Caki2 (cell line): ENCODE measurements at places on chromosomes 4 and X.

- DNase-seq: peak; percentile 63
These were observed 121.7 kb downstream of the PDS5A start for GRCh38 chr4:39855909-39856512.

- DNase-seq: no peak
These were observed 1009.8 kb upstream of the SLIT2 start for GRCh38 chr4:19241895-19242294.

GRCh38 chr4:90198086-90198847 is 71.1 kb downstream of the CCSER1 start:
- DNase-seq: no peak

DNA sequence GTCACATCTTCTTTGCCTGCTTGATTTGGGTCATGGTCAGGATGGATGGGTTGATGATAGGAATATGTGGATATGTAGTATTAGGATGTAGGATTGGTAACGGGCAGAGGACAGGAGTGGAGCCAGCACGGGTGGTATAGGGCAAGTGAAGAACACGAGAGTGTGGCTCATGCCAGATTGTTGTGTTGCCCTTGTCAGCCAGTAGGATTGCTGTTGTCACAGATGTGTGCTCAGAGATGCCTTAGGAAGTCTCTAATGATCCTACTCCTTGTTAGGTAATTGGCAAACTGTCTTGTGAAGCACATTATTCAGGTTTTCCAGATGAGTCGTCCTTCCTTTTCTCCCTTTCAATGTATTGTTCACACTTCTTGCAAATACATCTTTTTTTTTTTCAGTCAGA is 5.5 kb downstream of the ATP10D start:
- no peak for DNase-seq

DNA sequence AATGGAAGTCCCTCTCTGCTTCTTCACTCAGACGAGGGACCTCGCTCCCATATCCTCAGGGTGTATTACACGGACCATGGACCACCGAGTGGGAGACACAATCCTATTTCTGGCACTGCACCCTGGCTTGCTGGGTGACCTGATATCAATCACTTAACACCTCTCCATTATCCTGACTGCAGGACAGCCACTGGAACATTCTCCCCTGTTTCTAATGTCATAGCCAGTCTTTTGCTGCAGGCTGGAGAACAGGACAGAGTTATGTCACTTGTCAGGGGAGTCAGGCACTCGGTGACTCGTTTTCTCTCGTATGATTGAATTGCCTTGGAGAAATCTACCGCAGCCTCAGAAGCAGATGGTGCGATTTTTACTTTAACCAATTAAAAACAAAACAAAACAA is 219.1 kb upstream of the IGFBP7 start:
- DNase-seq: no peak

- DNase-seq: no peak
These were observed 249.3 kb downstream of the NLGN4X start for GRCh38 chrX:5979338-5979737.

- no peak for DNase-seq
These were observed 57.2 kb upstream of the MAML3 start for GRCh38 chr4:140211161-140211560.

DNA sequence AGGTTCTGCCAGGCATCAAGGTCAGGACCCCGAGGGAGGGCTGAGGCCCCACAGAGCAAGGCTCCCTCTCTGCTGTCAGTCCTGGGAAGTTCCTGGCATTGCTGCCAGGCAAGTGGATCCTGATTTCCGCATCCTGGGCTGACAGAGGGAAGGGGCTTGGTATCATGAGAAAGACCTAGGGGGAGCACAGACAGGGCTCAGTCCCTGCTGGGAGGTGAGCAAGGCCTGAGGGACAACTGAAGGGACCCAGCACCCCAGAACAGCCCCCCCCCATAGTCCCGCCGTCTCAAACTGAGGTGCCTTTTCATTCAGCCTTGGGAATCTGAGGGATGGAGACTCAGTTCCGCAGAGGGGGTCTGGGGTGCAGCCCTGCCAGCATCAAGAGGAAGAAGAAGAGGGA is 971 bp downstream of the MAGEA11 start:
- no peak for DNase-seq

GRCh38 chr4:3765271-3766035 is 732 bp upstream of the ADRA2C start:
- DNase-seq: peak; percentile 65

- DNase-seq: no peak
These were observed 656.6 kb downstream of the ANKRD50 start for GRCh38 chr4:124055896-124056295.

DNA sequence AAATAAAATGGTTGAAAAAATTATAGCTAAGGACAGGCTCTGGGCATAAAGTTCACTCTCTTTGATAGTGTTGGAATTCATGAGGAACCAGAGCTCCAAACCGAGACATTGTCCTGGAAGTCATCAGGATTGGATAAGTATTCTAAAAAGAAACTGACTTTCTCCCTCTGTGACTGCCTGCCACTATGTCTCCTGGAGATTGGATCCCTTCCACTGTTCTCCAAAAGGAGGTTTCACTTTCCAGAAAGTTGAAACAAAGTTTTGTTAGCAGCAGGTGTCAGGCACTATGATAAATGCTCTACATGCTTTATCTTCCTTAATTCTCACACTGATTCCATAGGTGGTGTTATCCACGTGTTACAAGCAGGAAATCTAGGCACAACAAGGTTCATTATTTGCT is 16.8 kb downstream of the BANK1 start:
- peak; percentile 37 for DNase-seq

DNA sequence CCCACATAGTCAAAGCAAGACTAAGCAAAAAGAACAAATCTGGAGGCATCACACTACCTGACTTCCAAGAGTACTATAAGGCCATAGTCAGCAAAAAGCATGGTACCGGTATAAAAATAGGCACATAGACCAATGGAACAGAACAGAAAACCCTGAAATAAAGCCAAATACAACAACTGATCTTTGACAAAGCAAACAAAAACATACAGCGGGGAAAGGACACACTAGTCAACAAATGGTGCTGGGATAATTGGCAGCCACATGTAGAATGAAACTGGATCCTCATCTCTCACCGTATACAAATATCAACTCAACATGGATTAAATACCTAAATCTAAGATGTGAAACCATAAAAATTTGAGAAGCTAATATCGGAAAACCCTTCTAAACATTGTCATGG is 819.3 kb upstream of the FRG1 start:
- no peak for DNase-seq

DNA sequence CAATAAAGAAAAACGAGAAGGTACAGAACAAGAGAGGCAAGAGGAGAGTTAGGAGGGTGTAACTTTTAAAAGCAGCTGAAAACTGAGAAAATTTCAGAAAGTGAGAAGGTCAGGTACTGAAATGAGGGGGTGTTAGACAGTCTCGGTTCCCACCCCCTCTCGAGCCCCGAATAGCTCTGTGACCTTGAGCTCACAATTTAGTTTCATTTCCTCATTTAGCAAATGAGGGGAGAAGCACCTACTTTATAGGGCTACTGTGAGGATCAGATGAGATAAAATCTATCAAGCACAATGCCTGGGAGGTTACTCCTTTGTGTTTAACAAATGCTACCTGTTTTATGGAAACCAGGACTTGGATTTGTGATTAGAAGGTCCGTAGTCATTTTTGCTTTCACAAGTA is 4.9 kb downstream of the UGT8 start:
- no peak for DNase-seq

- DNase-seq: no peak
These were observed 233.4 kb downstream of the PABPC4L start for GRCh38 chr4:133968174-133968573.

GRCh38 chr4:3074078-3074845 is at the start of the genes HTT and HTT-AS:
Gene HTT, plus strand, starts transcription at chr4:3074681. Its CDS starts 145 bp downstream, at chr4:3074826.
Gene HTT-AS, minus strand, starts transcription at chr4:3074538.
- DNase-seq: peak; percentile 97

DNA sequence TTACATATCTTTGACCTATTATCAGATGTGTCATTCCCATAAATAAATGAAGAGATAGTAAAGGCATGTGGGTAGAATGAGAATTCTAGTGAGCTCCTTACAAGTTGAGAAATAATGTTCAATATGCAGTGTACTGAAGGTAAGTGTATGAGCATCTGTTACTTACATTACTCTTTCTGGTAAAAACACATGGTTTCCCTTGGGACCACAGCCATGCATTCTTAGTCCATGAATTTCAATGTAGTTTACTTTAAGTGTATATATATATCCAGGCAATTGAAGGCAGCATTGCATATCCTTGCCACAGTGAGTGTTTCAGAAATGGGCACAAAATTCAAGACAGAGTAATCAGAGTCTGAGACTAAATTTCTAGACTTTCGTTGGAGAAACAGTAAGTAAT is 277.2 kb downstream of the CXXC4 start:
- no peak for DNase-seq

- no peak for DNase-seq
These were observed 37.4 kb downstream of the SCD5 start for GRCh38 chr4:82761229-82761628.

DNA sequence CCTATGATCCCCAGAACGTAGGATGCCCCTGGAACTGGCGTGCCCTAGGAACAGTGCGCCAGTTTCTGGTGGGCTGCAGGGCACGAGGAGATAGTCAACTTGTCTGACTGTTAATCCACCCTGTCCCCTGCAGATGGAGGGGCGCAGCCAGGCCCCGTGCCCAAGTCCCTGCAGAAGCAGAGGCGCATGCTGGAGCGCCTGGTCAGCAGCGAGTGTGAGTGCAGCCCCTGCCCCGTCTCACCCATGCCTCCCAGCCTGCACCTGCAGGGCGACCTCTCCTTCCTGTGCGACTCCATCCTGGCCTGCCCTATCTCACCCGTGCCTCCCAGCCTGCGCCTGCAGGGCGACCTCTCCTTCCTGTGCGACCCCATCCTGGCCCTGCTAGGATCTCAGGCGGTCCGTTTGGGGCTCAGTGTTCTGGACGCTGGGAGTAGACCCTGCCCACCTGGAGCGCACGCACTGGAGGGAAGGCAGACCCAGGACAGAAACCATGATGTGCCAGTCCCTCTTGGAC is 22.2 kb downstream of the WFS1 start:
- DNase-seq: no peak
